ENCODE measurements at places on chromosomes 1 and 21.

DNA sequence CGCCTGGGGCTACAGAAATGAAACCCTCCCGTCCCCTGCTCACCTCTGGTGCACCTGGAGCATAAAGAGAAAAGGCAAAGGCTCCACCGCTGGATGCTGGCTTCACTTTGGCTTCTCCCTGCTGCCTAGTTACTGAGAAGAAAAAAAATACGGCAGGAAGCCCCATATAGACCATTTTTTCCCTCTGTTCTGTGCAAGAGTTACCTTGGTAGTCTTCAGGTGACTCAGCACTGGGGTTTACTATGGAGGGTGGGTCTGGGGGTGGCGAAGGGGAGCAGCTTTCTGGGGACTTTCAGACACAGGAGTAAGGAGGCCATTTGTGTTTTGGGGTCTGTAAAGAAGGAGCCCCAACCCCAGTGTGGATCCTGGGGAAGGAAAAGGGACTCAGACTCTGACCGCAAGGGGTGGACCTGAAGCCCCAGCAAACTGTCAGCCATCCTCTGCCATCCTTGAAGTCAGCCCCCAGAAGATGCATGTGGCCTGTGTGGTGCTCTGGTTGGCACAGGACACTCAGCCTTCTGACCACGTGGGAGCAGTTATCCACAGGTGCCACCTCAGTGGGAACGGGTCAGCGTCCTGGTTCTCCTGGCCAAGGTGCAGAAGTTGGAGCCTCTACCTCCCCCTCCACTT, 25.9 kb upstream of the EPS8L3 start:
- DNase-seq, result no peak

- no peak for DNase-seq
These were observed 222.7 kb upstream of the GJB5 start for GRCh38 chr1:34532113-34532512.

DNA sequence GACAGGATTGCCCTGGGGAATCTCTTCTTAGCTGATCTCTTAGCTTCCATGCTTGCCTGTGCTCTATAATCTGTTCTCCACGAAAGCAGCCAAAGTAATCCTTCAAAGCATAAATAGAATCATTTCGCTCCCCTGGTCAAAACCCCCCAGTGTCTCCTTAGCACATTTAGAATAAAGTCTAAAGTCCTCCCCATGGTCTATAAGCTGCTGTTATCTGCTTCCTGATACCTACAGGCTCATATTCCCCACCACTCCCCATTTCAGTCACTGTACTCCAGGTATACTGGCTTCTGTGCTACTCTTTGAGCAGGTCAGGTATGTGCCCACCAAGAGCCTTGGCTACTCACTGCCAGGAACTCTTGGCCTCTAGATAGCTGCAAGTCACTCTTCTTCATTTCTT, 2.9 kb downstream of the S100A12 start:
- no peak for DNase-seq

DNA sequence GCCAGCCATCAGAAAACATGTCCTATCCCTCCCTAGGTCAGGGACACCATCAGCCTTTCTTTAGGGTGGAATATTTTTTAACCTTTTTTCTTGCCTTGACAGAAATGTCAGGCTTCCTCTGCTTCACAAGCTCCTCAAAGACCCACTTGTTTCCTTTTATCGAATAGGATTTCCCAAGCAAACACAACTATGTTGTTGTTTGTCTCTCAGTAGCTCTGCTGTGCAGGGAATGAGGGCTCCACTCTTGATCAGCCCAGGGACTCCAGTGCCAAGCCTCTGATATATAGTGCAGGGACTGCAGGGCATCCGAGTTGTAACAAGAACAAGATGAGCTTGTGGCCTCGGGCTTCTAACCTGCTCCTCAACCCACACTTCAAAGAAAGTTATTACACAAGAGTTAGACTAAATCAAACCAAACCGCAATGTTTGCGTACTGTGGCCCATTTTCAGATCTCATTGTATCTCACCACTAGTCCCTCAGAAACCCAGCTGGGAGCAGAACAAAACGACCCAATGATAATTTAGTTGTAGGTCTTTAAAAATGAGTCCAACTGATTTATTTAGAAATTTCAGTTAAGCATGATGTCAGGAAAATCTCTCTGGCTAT, 108.1 kb downstream of the ATG4C start:
- DNase-seq, result no peak

GRCh38 chr1:21182181-21182731, 5.6 kb upstream of the EIF4G3 start:
- no peak for DNase-seq

GRCh38 chr1:226976978-226977642, 37.0 kb downstream of the COQ8A start:
- DNase-seq, result no peak
